ENCODE measurements at places on chromosomes 1 and 21.

DNA sequence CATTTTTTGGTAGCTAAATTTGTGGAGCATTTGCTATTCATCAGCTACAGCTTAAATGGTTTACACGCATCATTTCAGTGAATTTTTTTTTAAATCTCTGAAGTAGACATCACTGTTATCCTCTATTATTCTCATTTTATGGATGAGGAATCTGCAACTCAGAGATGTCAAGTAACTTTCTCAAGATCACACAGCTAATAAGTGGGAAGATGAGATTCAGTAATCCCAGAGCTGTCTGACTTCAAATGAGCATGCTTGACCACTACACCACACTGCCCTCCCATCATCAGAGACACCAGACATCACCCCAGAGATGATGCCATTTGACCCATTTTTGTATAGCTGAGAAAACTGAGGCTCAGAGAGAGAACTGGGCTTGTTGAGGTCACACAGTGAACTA is 116.4 kb downstream of the RRAGC start:
- DNase-seq = no peak

DNA sequence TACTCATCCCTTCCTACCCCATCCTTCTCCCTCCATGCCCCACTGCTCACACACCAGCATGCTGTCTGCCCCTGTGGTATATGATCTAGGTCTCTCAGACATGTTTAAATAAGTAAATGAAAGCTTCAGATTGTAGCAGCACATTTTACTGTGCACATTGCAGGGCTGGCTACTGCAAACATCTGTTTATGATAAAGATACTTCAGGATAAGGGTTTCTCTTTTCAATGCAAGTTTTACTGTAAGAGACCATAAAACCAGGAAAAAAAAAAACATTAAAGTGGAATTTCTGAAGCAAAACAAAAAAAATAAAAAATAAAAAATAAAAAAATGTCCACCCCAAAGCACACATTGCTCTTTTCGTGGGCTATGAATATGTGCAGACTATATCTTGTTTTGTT is 184.4 kb downstream of the USH2A start:
- no peak for DNase-seq

DNA sequence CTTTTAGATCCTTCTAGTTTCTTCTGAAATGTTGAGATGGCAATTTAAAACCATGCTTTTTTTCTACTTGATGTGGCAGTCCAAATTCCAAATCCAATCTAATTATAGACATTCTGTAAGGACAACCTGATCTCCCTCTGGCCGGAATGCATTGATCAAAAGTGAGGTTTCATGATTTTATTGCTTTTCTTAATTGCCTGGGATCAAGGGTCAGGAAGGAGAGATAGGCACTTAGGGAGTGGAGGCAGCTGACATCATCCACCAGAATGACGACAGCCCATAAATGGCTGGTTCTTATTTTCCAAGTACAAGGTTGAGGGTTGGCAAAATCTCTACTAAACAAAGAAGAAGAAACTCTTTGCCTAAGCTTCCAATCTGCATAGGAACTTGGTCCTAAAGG is 46.4 kb upstream of the SCCPDH start:
- no peak for DNase-seq

- DNase-seq = no peak
These were observed 11.4 kb downstream of the AGMAT start for GRCh38 chr1:15573477-15573876.

DNA sequence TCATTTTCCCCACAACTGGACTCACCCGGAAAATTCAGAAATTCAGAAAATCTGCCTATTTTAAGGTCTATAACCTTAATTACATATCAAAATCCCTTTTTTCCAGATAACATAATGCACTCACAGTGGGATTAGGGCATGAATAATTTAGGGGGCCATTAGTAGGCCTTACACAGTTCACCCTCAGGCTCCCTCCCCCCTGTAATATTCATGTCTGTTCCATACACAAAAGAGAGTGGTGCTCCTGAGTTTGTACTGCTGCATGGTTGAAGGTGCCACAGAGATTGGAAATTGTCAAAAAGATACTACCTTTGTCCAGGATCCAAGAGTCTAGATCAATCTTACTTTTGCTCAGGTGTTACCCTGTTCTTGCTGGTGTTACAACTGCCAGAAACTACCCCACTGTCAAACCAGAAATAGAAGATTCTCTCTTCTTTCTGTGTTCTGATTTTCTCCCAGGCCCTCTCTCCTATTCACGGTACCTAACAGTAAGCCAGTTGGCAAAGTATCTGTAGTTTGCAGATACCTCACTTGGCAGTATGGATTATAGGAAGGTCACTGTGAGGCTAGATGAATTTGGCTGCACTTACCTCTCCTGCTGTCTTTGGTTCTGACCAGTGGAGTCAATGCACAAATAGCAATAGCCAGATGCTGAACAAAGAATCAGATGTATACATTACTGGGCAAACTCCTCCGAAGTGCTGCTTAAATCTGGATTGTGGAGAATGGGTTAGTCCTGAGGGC is 53.2 kb downstream of the C1orf198 start:
- DNase-seq = no peak

DNA sequence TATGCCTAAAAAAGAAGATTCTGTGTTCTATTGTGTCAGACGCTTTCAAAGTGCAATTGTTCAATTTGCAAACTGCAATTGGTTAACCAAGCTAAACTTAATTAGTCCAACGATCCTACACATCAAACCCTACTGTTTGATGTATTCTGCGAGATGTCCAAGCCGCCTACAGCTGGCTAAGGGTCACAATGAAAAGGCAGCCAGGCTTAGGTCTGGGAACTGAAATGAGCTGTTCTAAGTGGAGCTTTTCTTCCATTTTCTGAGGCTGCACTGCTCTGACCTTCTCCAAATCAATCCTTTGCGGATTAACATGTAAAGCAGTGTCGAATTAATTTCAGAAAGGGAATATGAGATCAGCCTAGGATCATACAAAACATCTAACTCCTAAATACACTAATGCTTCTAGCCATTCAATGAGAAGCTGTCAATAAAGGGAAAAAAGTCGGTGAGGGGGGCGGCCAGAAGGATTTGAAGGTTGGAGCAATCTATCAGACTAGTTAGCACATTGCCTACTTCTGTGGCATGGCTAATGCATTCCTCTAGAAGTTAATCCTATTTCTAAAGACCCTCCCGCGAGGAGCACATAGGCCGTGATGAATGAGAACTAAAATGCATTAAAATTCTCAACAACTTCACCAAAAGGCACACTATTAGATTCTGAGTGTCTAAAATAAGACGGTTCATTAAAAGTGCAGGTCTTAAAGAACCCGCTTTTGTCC is 119.0 kb downstream of the SIM2 start:
- no peak for DNase-seq

- DNase-seq = no peak
These were observed 5.2 kb upstream of the PLA2G2D start for GRCh38 chr1:20124456-20125057.

DNA sequence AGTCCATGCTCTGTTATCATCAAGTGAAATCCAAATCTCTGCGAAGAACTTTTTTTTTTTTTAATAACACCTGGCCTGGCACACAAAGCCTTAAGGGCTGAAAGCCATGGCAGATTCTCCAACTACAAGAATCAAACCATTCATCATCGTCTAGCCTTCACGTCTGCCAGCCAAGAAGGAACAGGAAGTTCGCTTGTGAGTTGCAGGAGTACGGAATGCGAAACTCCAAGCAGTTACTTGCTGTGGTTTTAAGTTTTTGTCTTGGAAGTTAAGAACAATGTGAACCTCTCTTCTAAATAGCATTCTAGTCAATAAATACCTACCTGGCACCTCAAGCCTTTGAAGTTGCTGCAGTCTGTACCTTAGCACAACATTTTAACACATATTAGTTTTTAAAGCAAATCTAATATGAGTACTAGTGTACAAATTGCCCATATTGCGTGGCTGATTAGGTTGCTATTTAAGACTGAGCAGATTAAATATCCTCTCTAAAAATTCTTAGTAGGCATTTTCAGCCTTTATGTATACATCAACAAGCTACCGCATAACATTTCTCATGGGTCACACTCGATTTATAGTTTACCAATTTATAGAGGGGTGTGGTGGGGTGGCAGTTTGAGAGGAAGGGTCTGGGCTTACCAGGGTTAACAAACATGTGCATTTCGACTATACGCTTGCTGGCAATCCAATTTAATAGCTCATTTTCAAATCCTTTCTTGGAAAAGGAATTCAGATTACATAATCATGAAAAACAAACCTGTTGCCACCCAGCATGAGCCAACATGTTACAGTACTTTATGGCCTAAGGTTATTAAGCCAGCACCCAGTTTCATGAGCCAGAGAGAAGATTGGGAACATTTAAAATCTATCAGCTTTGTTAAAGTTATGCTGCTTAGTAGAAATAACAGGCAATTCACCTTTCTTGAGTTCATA is 22.2 kb upstream of the PTPN14 start:
- DNase-seq = no peak

DNA sequence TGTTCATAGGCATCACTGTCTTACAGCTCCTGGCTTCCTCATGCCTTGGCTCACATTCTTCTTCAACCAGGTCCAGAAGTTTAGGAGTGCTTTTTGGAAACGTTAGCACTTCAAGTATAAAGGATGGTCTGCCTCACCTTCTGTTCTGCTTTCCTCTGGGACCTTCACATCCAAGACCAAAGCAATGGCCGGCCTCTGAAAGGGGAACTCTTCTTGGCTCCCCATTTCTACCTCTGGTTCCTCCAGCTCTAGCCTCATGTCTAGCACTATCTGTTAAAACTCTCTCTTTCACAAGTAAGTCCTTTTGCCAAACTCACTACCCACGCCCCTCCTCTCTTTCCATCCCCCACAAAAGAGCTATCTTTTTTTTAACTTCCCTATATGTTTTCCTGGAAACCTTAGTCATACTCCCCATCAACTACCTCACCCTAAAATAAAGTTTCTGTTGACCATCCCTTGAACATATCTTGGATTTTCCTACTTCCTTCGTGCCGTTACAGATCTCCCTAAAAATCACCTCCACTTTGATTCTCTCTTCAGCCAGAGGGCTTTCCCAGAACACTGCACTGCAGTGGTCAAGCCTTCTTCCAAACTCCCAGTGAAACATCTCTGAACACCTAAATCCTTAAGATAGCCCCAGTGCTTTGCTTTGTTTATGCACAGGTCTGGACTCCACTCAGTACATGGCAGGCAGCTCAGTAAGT is 7.9 kb downstream of the SORT1 start:
- no peak for DNase-seq

- DNase-seq = no peak
These were observed 131.7 kb downstream of the TMEM53 start for GRCh38 chr1:44542420-44543063.
